ENCODE measurements at places on chromosomes 5 and 9.

GRCh38 chr5:95327211-95327610, 42.3 kb upstream of the MCTP1 start:
- DNase-seq: no peak

DNA sequence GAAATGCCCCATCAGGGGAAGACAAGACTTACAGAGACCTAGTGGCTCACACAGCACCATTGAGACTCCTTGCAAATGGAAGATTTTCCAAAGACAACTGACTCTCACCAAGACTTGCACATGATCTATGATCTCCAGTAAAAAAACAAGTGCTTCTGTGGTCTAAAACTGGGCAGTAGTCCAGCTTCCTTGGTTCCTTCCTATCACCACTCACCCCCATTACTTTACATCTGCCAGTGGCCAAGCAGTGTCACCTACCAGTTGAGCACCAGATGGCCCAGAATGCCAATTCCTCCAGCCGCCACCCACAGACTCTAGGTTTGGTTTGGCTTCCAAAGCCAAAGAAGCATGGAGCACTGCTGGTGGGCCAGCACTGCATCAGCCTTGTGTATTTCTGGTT, 47.7 kb downstream of the SH3TC2 start:
- DNase-seq: no peak

GRCh38 chr5:95907740-95908706, 53.6 kb downstream of the ELL2 start:
- DNase-seq: no peak

GRCh38 chr5:75603371-75603770, 7.9 kb upstream of the ANKDD1B start:
- no peak for DNase-seq

DNA sequence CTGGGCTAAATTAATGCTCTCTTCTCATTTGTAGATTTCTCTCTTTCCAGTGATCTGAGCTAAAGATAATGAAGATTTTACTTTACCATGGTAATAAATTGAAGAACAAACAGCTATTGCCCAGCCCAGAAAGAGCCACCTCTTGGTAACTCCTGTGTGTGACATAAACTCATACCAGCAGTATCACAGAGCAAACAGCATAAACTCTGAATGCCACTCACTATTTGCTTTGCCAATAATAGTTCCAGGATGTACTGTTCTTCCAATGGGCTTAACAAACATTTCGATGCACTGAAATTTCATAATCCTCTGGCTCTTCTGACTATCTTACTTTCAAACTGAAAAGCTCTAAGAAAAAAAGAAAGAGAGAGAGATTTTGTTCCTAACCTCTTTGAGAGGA, 69.8 kb upstream of the RASEF start:
- no peak for DNase-seq

DNA sequence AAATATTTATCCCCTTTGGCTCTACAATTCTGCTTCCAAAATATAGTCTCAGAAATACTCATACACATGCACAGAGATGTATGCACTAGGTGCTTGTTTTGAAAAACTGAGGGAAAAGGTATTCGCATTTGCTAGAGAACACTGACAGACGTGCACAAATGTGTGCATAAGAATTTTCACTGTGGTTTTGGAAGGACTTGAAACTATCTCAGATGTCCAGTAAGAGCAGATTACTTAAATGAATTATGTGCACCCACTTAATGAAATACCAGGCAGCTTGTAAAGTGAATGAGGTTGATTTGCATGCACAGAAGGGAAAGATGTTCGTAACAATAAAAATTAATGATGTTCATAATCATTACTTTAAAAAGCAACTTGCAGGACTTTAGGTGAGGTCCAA, 48.4 kb downstream of the SEC61B start:
- no peak for DNase-seq

GRCh38 chr9:135038331-135038730, 49.1 kb upstream of the OLFM1 start:
- no peak for DNase-seq

DNA sequence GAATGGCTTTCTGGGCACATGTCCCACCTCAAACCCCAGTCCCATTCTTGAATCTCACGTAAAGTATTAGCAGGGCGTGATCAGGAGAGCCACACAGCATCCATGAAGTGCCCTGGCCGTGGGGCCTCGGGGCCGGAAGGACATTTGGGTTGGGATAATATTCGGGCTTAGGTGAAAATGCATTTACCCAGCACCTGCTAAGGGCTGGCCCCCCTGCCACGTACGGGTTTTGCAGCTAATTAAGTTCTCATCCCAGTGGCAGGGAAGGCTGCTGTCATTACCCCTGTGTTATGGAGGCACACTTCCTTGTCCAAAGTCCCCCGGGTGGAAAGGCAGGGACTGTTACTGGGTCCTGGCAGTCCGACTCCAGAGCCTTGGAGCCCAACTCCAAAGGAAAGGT, 29.0 kb downstream of the ROPN1L start:
- DNase-seq: no peak

DNA sequence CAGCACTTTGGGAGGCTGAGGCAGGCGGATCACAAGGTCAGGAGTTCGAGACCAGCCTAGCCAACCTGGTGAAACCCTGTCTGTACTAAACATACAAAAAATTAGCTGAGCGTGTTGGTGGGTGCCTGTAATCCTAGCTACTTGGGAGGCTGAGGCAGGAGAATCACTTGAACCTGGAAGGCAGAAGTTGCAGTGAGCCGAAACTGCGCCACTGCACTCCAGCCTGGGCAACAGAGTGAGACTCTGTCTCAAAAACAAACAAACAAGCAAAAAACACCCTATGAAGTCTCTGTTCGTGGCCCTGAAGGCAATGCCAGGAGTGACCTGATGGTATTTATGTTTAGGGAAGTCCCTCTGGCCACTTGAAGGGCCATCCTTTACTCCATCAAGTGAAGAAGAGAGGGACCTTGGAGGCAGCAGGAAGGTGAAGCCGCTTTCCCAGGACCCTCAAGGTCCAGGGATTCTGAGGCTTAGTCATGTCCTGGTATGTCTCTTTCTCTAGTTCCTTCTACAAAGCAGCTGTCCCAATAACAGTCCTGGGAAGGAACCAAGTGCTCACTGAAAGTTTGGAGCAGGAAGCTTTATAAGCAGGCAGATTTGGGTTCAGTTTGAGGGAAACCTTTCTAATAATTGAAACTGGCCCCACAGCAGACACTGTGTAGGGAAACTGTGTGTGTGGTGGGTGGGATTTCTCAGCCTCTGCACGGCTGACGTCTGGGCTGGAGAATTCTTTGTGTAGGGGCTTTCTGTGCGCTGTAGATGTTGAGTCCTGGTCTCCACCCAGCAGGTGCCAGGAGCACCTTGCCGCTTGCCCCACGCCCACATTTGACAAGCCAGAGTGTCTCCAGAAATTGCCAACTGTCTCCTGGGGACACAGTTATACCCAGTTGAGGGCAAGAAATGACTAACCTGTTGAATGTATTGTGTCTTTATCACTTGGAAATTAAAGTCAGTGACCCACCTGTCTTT, 12.5 kb downstream of the PHF2 start:
- DNase-seq: no peak

- no peak for DNase-seq
These were observed 18.6 kb downstream of the B4GALT1 start for GRCh38 chr9:33148367-33149014.

DNA sequence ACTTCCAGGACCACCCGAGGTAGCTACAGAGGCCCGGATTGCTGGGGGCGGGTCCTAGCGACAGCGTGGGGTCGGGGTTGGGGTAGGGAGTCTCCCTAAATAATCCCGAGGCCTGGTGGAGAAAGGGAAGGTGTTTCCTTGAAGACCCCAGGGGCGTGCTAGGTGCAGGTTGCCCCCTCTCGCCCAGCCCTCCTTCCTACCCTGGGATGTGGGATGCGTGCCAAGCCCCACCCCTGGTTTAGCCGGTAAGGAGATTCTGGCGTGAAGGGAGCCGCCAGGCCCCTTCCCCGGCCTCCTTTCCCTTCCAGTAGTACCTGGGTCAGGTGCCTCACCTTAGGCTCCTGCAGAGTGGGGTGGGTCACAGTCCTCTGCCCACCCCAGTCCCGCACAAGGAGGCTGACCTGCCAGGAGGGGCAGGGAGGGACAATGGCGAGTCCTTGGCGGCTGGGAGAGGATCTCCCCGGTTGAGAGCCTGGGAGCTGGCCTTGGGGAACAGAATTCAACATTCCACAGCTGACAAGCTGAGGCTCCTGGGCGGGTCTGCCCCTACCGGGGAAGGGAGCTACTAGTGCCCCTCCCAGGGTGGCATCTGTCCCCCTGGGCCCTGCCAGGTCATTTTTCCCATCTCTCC, 674 bp downstream of the TSPAN17 start:
- no peak for DNase-seq

DNA sequence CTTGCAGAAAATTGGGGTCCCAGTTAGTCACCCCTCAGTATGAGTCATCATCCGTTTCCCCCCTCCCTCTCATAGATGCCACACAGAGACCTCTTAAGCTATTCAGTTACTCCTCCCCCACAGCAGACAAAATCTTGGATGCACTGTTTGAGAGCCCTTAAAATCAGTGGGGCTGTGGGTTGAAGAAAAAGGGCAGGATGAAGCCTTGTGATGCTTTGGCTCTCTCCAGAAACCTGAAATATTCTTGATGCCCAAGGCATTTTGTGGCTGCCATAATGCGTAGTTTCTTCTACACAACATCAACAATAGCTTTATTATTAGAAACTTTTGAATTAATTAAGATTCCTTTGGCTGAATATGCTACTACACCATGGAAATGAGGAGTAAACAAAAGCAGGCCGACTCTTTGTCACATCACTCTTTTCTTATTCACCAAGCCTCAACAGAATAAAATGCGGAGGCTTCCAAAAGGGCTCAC, 133.8 kb downstream of the MRPS30 start:
- DNase-seq: no peak

GRCh38 chr5:82259172-82259800, 18.9 kb downstream of the RPS23 start:
- DNase-seq: no peak

DNA sequence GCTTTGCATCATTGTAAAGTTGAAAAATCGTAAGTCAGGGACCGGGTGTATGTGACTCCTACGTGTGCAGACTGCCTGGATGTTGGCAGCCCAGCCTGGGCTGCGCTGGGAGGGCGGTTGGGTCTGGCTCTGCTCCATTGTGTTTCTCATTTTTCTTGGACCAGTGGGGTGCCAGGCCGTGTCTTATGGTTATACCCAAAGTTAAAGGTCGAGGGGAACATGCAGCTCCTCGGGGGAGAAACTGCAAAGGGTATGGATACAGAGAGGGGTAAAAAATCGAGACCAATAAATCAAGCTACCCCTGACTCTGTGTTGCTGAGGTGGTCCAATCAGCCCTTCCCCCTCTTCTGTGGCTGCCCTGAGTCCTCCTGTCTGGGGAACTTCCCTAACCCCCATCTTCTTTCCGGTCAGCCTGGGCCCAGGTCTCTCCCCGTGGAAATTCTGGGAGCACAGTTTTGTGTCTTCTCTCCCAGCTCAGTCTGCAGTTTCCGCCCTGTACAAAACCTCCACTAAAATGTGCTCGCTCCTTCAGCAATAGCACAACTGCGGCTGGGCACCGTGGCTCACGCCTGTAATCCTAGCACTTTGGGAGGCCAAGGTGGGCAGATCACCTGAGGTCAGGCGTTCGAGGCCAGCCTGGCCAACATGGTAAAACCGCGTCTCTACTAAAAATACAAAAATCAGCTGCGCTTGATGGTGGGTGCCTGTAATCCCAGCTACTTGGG, 34.1 kb upstream of the UNC5A start:
- no peak for DNase-seq

DNA sequence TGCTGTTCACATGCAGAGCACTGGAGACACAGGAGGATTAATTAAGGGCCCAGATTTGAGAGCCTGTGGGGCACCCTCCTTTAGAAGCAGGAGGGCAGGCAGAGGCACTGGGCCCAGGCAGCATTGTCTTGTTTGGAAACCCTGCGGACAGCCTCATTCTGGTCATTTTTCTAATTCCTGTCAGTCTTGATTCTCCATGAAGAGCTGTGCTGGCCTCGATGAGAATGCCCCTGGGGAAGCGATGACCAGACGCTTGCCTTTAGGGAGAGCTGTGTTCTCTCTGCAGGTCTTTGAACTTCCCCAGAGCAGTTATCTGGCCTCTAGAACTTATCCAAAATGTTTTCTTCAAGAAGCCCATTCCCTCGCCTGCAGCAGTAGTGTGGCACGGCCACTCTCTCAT, 117.8 kb upstream of the PTCH1 start:
- no peak for DNase-seq

DNA sequence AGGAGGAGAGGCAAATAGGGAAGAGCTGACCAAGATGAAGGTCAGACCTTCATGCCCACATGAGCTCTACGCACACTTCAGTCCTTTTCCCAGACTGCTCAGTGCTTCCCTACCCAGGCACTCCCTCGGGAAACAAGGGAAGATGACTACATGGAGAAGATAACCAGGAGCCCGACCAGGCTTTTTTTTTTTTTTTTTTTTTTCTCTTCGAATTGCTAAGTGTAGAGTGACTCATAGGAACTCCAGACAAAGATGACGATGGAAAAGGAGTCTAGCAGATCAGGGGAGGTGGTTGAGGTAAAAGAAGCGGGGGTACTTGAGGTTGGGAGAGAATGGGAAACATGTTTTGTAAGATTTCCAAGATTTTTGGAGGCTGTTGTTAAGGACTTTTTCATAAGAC, 526.1 kb downstream of the BNC2 start:
- no peak for DNase-seq

- no peak for DNase-seq
These were observed 112.0 kb upstream of the SELENOP start for GRCh38 chr5:42923710-42924109.

- DNase-seq: no peak
These were observed 6.4 kb downstream of the SEPTIN8 start for GRCh38 chr5:132770476-132771159.

DNA sequence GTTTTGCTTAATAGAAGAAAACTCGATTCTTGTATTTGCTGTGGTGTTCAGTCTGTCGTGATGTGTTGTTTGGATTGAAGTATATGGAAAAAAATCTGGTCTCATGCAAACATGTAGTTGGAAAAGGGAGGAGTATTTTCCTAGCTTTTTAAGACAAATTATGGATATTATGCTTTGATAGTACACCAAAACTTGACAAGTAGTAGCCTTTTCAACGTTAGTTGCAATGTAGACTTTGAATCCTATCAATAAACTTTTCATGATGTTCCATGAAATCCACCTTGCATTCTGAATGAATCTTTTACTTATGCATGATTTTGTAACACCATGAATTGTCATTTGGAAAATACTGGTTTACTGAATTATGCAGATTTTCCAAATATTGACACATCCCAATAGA, 64.2 kb downstream of the LHX2 start:
- no peak for DNase-seq

All from stimulated activated CD8-positive, alpha-beta memory T cell treated with anti-CD3 and anti-CD28 coated beads, Interleukin-4, amount 100 ng/mL, for 4 hours (primary cell).